ENCODE measurements at places on chromosomes 5 and 9.

DNA sequence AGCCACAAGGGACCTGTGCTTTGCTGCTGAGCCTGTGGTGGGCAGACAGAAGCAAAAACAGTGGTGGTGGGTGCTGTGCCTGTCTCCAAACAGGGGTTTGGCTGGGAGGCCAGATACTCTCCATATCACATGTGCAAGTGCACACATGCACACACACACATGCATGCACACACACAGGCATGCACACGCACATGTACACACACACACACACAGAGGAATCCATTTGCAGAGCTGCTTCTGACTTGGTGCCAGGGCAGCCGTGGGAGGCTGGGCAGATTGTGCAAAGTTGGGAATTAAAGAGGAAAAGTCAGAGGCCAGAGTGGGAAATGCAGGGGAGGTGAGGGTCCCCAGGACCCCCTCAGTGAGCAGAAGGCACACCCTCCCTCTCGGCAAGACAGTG is 71.3 kb downstream of the NTNG2 start:
- DNase-seq, result no peak

GRCh38 chr5:114789773-114790402 is 379.8 kb downstream of the TRIM36 start:
- peak; percentile 39 for DNase-seq

- no peak for DNase-seq
These were observed 28.0 kb downstream of the JAKMIP2 start for GRCh38 chr5:147754372-147755122.

- DNase-seq, result no peak
These were observed 271.5 kb downstream of the ARRDC3 start for GRCh38 chr5:91111473-91112238.

GRCh38 chr5:177133096-177133852 is at the start of gene NSD1:
Gene NSD1 (plus strand): TSS chr5:177133773. CDS start chr5:177135104, 1,331 bp downstream.
- DNase-seq, result peak; percentile 94

- no peak for DNase-seq
These were observed 88.8 kb downstream of the NSUN2 start for GRCh38 chr5:6543830-6544560.

DNA sequence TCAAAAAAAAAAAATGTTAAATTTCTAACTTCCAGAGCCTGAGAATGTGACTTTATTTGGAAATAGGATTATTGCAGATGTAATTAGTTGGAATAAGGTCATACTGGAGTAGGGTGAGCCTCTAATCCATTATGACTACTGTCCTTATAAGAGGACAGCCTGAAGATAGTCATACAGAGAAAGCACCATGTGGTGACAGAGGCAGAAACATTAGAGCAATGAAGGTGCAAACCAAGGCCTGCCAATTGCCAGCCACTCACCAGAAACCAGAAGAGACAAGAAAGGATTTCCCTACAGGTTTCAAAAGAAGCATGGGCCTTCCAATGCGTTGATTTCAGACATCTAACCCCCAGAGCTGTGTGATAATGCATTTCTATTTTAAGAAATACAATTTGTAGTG is 659.2 kb upstream of the CHD1 start:
- DNase-seq, result no peak

- DNase-seq, result no peak
These were observed 92.7 kb upstream of the TNC start for GRCh38 chr9:115210699-115211098.

Measured in D341Med (cell line).